Naive B cell (primary cell): ENCODE measurements at places on chromosomes 16 and 17.
A peak's percentile ranks its signal among the peaks of the same experiment; 100 is the strongest.

- no peak for DNase-seq
These were observed 602.2 kb upstream of the CDH8 start for GRCh38 chr16:62638324-62638911.

DNA sequence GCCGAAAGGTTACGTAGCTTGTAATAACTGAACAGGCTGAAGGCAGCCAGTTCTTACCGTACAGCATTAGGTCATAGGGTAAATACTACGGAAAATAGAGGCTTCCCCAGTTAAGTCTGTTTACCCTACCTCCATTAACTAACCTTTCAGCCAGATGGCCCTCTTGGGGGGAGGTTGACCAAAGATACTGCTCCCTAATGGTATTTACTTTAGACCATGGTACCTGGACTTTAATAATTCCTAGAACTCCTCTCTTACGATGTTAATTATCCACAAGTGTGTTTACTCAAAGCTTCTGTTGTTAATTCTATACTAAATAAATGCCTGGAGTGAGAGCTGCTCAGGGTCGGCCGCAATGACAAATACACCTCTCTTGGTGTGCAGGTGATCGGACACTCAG is 9.8 kb upstream of the ADAT1 start:
- no peak for DNase-seq

GRCh38 chr17:21039839-21040575 is 2.8 kb downstream of the USP22 start:
- peak; percentile 25 for DNase-seq

DNA sequence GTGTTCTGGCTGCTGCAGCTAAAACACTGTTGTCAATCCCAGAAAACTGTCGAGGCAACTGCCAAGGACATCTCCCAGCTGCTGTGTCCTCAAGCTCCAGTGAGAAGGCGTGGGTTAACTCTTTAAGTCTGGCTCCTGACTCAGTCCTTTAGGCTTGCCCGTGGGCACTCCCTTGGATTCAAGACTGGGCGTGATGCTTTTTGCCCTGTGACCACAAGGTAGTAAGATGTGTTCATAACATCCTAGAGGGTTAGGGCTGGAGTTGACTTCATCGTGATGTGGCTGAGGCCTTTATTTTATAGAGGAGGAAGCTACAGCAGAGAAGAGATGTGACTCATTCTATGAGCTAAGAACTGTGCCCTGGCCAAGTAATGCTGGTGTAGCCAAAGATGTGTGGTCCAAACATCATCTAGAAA is 50.9 kb upstream of the TEKT3 start:
- no peak for DNase-seq

DNA sequence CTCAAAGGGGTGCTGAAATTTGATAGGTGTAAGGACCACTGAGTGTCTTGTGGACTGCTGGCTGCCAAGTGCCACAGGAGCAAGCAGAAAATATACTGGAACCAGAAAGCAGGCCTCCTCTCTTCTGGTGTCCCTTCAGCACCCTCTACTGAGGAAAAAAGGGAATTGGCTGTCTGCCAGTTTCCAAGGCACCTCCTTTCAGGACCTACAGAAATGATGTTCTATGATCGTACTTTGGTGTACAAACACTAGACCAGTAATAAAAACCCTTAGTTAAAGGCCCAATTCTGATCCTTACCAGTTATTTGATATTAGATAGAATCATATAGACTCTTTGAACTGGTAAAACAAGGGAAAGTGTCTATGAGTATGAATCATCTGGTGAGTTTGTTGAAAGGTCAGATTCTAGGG is 35.8 kb upstream of the BCAS3 start:
- peak; percentile 15 for DNase-seq

DNA sequence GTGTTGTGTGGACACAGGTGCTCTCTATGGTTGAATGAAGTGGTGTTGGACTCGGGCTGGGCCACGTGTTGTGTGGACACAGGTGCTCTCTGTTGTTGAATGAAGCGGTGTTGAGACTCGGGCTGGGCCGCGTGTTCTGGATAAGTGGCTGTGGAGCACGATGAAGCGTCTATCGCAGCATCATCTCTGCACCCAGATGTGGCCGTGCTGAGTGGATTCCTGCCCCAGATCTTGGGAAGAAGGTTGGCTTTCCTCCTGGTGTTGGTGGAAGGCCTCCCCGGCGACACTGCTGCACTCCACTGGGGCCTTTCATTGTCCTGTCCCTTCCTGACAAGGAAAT is 69.1 kb downstream of the RPTOR start:
- no peak for DNase-seq

DNA sequence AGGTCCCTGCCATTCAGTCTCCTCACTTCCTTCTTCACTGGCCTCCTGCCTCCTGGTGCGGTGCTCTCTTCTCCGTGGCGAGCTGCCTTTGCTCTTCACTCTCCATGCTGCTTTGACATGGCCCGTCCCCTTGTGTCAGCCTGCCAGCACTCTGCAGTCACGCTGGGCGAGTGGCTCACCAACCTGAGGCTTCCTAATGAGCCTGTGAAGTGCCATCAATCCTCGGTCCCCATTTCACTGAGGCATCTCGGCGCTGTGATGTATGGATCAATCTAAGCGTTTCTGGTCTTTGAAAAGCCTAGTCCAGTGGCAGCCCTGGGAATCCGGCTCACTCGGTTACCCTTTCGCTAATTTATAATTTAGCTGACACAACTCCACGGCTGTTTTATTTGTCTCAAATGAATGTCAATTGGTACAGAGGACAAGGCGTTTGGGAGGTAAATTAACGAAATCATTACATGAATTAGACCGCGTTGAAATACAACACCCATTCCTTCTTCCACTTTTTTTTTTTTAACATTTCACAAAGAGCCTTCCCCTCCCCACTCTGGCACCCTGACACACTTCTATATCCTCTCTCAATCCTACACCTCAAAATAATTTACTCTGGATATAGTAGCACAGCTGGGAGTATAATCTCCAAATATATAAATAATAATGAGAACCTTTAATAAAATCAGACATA is 610.7 kb downstream of the TMEM114 start:
- no peak for DNase-seq

DNA sequence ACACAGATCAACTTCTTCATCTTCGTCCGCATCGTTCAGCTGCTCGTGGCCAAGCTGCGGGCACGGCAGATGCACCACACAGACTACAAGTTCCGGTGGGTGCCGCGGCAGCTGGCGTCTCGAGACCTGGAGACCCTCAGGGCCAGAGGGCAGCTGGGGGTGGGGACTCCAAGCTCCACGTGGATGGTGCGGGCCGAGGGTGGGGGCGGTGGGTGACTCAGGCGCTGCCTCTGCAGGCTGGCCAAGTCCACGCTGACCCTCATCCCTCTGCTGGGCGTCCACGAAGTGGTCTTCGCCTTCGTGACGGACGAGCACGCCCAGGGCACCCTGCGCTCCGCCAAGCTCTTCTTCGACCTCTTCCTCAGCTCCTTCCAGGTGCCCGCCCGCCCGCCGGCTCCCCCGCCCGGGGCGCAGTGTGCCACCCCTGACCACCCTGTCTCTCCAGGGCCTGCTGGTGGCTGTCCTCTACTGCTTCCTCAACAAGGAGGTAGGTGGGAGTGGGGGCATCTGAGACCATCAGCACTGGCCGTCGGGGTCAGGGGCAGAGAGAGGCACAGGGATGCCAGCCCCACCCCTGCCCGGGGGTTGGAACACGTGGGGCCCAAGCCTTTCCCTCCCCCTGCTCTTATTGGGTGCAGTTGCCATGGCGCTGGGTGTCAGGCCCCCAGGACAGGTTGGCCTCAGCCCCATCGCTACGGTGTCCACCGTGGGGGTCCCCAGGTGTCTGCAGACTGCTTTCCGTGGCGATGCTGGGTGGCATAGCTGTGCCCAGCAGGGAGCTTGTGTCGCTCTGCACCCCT is 8.8 kb downstream of the GCGR start:
- DNase-seq = no peak

DNA sequence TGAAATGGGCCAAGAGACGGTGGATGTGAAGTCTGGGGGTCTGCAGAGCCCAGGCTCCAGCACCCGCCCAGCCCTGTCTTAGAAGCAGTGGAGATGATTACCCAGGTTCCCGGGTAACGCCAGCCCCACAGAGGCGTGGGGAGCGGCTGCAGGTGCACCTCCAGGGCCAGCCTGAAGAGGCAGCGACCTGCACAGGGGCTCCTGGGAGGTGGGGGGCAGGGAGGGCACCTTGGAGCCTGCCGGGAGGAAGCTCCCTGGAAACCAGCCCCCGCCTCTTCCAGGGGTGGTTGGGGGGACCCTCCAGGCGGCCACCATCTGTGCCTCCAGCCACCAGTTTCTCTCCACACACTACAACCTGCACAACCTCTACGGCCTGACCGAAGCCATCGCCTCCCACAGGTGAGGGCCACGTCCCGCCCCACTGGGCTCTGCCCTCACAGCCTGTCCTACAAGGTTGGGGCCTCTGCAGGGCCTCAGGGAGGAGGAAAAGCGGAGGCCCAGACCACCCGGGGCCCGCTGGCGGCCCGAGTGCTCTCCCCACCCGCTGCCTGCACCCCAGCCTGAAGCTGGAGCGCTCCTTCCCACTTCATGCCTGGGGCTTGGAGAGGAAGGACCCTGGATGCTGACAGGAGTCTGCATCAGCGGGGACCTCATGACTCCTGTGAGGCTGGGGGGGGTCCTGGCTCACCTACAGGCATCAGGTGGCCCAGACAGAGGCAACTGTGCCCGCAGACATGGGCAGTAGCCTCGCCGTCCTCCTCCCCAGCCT is 10.5 kb downstream of the GAA start:
- no peak for DNase-seq

GRCh38 chr17:44273607-44274006 is 5.7 kb upstream of the SLC4A1 start:
- no peak for DNase-seq

GRCh38 chr17:60388742-60389141 is 3.2 kb downstream of the USP32 start:
- no peak for DNase-seq

DNA sequence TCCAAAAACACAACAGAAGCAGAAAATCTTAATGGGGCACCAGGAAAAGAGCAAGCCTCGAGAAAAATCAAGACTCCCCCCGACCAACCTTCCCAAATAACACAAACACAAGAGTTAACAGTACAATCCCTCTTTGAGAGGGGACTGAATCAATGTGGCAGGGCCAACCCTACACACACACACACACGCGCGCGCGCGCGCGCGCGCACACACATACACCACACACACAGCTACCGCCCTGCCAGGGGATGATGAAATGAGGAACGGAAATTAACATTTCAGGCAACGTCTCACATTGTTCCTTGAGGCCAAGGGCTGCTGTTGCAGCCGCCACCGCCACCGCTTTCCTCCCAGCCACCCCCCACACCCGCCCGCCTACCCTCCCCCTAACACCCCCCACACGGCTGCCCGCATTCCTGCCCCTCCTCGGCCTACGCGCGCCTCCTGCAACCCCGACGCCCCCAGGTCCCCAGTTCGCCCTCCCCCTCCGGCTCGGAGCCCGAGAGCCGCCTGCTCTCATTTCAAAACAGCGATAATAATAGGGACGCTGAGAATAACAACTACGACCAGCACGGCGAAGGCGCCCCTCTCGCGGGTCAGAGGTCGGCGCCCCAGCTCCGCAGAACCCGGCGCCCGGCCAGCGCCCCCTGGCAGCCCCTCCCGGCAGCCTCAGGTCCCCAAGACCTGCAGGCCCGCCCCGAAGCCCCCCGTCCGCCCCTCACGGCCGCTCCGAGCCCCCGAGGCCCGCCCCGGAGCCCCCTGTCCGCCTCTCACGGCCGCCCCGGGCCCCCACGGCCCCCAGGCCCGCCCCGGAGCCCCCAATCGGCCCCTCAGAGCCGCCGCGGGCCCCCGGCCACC is 1.1 kb downstream of the ANKRD11 start:
- peak; percentile 86 for DNase-seq

GRCh38 chr16:71635632-71636031 is 9.6 kb downstream of the MARVELD3 start:
- DNase-seq = no peak

- no peak for DNase-seq
These were observed 8.7 kb downstream of the DNAI2 start for GRCh38 chr17:74282587-74283370.

- no peak for DNase-seq
These were observed 23.9 kb downstream of the ACLY start for GRCh38 chr17:41894791-41895331.

- DNase-seq = no peak
These were observed 26.1 kb upstream of the KDM8 start for GRCh38 chr16:27177031-27177774.

GRCh38 chr16:21656795-21657768 is 4.7 kb upstream of the IGSF6 start:
- DNase-seq = peak; percentile 76

- no peak for DNase-seq
These were observed 127.0 kb downstream of the ABCC6 start for GRCh38 chr16:16096121-16096857.

DNA sequence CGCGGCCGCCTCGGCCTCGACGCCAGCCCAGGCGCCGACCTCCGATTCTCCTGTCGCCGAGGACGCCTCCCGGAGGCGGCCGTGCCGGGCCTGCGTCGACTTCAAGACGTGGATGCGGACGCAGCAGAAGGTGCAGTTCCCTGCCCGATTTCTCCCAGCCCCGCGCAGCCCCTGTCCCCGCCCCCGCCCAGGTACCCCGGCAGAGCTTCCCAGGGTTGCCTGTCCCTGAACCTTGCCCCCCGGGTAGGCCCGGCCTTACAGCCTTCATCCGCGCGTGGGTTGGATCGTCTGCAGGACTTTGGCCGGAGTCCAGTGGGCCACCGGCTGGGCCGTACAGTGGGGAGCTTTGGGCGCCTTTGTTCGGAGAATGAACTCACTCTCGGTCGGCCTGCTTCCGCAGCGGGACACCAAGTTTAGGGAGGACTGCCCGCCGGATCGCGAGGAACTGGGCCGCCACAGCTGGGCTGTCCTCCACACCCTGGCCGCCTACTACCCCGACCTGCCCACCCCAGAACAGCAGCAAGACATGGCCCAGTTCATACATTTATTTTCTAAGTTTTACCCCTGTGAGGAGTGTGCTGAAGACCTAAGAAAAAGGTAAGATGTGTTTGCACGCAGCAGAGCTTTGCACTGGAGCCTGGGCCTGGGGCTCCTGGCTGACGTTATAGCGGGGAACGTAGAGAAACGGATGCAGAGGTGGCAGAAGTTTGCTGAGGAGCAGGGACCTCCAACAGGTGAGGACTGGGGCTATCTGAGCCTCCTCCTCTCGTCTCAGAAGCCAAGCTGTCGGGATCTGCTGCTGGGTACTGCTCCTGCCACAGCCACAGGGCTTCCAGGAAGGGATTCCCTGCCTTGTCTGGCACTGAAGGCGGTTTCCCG is 593 bp downstream of the GFER start:
- no peak for DNase-seq

- no peak for DNase-seq
These were observed 2.4 kb upstream of the EIF1 start for GRCh38 chr17:41686281-41686680.

- no peak for DNase-seq
These were observed 64.2 kb downstream of the FOXK2 start for GRCh38 chr17:82583720-82584234.

- DNase-seq = peak; percentile 67
These were observed 89.9 kb downstream of the IRF8 start for GRCh38 chr16:85988723-85989313.

DNA sequence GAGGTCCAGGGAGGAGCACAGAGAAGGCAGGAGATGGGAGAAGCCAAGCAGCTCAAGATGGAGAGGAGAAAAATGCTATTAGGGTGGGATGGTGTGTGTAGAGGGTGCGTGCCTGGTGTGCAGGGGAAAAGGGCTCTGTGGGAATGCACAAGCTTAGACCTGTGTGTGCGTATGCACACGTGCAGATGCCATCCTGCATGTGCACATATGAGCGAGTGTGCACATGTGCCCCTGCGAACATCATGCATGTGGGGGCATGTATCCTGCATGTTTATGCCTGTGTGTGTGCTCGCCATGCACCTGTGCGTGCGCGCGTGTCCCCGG is 438 bp upstream of the KCNJ12 start:
- DNase-seq = no peak
